ENCODE measurements at places on chromosomes 11 and 22.

- no peak for DNase-seq
Measured at GRCh38 chr11:102214623-102215022, 102.7 kb upstream of the BIRC3 start.

- no peak for DNase-seq
Measured at GRCh38 chr22:38554281-38554680, 15.7 kb downstream of the DMC1 start.

DNA sequence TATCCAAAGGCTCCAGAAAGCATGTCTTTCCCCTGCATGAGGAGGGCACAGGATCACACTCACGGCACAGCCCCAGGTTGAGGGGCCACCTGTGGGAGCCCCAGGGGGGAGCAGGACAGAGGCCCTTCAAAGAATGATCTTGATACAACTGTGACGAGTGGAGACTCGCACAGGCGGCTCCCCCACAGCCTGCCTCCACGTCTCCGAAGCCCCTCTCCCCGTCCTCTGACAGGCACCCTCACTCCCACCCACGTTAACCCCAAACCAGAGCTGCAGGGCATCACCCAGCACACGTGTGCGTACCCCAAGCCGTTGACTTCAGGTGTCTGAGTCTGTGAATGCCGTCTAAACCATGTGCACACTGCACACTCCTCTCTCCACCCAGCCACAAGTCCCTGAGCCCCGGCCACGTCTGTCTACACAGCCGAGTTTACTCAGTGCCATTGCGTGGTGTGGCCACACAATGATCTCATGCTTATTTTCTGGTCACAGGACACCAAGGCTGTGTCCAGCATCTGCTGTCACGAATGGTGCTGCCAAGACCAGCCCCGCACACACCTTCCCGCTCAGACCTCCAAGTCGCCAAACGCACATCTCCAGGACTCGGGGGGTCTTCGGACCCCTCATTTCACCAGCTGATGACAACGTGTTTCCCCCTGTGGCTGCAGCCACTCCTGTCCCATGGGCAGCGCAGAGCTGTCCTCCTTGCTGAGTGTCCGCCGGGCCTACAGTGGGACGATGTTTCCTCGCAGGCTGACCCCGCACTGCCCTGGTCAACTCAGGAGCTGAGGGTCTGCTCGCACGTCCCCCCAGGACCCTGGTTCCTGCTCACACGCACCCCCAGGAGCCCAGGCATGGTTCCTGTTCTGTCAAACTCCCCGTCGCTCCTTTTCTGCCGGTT is 251.2 kb downstream of the BRD1 start:
- DNase-seq: no peak

GRCh38 chr22:20405931-20406685 is 12.2 kb downstream of the ZNF74 start:
- DNase-seq: no peak

DNA sequence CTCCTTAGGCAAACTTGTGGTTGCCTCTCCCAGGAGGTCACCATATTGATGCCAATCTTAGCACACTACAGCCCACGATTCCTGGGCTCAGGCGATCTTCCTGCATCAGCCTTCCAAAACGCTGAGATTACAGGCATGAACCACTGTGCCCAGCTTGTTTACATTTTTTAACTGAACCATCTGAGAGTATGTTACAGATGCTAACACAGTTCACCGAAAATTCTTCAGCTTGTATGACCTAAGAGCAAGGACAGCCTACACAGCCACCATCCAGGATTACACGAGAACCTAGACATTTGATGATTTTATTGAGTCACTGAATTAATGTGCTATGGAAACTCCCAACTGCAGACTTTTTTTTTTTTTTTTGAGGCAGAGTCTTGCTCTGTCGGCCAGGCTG is 5.8 kb upstream of the LGALS1 start:
- DNase-seq: no peak

DNA sequence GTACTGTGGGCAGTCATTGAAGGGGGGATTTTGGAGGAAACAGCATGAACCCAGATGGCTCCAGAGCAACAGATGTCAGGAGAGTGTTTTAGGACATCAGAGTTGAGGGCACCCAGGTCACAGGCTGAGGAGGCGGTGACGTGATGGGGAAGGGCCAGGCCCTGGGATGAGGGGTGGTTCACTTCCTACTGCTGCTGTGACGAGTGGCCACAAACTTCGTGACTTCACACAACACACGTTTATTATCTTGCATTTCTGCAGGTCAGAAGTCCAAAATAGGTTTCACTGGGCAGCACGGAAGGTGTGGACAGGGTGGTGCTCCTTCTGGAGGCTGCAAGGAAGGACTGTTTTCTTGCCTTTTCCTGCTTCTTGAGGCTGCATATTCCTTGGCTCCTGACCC is 77.7 kb upstream of the RAB1B start:
- DNase-seq: no peak

DNA sequence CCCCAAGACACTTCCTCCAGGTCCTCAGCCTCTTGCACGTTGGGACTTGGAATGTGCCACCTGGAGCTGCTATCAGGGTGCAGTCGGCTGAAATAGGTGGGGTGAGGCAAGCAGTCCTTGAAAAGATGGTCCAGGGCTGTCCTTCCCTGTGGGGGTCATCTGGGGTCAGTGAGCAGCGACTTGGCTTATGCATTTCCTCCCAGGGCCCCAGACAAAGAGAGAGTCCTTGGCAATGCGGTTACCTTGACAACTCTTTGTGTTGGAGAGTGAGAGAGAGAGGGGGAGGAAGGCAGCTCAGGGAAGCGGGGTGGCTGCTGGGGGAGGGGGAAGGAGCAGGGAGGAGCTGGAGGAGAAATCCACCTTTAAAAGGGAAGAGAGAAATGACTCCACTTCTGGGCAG is 93.8 kb downstream of the MIAT start:
- DNase-seq: no peak

DNA sequence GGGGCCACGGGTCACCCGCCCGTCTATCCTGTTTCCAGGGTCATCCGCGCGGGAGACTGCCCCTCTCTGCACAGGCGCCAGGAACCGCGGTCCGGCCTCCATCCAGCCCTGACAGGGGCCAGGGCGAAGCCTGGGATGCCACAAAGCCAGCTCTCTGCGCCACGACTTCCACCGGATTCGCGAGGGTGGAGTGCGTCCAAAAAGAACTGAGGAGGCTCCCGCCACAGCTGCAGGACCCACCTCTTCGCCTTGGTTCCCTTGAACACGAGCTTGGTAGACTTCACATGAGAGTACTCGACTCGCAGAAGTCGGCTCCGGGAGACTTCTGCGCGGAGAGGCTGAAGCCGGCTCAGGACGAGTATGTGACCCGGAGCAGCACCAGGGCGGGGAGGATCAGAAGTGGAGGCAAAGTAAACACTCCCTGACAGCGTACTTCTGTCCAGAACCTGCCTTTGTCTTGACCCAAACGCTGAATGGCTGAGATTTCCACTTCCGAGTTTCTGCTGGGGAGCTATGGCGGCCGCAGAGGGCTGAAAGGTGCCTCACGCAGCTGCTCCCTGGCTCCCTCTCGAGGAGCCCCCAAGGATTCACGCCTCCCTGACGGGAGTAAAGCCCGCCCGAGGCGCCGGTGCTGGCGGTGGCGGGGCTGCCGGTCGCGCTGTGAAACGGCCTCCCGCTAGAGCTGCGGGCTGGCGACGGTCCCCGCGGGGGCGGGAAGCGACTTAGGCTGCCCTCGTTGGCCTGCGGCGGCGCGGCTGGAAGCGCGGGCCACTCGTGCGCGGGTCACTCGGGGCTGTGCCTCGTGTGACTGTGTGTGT is 4566.7 kb upstream of the OR11H1 start:
- DNase-seq: no peak
